Fibroblast of mammary gland (primary cell): ENCODE measurements at places on chromosomes 11 and 22.
A peak's percentile ranks its signal among the peaks of the same experiment; 100 is the strongest.

DNA sequence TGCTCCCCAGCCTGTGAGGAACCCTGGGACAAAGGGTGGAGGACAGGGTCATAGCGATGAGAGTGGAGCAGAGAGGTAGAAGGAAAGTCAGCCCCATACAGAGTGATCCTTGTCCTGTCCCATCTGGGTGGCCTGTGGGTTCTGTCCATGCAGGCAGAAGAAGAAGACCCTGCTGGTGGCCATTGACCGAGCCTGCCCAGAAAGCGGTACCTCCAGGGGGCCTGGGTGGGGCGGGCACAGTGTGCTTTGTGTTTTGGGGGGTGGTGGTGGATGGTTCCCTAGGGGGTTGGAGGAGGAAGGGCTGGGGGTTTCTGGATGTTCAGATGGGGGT lies 7.9 kb downstream of the SIDT2 start:
- DNase-seq = no peak

DNA sequence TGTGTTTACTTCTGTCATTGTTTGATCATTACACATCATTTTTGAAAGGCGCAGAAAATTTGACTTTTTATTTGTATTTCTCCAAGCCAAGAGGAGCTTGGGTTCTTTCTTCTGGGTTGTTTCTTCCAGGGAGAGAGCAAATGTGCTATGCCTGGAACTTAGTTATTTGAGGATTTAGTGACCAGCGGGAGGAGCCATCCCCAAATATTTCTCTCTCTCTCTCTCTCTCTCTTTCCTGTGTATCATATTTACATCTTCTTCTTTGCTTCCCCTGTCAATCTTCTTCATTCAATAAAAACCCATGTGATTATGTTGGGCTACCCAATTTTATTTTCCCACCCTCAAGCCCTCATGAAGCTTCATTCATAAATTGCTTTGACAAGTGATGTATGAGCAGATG lies 534.5 kb downstream of the LRRC4C start:
- DNase-seq = no peak

GRCh38 chr11:396948-397548 lies 3.0 kb downstream of the PKP3 start:
- peak; percentile 59 for DNase-seq

DNA sequence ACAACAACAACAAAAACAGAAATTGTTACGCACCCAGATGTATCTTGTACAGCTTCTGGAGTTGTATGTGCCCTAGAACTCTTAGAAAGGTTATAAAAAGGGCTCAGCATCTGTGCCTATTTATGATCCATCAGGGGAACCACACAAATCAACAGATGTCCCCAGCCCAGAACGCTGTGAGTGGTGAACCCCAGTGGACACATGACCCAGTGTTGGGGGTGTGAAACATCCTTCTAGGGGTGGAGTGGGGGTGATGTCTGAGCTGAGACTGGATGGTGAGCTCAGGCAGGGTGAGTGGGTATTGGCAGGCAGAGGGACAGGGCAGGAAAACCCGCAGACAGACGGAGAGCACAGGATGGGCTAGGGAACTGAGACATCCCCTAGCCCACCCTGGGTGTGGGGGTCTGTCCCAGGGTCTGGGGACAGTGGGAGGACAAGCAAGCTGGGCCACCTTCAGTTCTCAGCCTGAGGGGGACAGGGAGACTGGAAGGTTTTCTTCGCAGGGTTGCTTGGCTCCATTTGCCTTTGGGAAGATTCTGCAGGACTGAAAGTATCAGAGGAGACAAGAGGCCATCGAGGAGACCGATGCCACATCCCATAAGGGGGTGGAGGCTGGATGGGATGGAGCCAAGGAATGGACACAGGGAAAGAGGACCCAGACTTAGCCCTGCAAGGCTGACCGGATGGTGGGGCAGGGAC lies 5.8 kb upstream of the EMID1 start:
- no peak for DNase-seq

- DNase-seq = no peak
These were observed 19.0 kb upstream of the LIMK2 start for GRCh38 chr22:31193092-31193491.
